ENCODE measurements at places on chromosomes 11 and 22.

GRCh38 chr11:117073539-117073938 lies 24.7 kb downstream of the SIK3 start:
- DNase-seq: no peak

GRCh38 chr11:65390099-65390941 lies 3.9 kb downstream of the FRMD8 start:
- DNase-seq: no peak

DNA sequence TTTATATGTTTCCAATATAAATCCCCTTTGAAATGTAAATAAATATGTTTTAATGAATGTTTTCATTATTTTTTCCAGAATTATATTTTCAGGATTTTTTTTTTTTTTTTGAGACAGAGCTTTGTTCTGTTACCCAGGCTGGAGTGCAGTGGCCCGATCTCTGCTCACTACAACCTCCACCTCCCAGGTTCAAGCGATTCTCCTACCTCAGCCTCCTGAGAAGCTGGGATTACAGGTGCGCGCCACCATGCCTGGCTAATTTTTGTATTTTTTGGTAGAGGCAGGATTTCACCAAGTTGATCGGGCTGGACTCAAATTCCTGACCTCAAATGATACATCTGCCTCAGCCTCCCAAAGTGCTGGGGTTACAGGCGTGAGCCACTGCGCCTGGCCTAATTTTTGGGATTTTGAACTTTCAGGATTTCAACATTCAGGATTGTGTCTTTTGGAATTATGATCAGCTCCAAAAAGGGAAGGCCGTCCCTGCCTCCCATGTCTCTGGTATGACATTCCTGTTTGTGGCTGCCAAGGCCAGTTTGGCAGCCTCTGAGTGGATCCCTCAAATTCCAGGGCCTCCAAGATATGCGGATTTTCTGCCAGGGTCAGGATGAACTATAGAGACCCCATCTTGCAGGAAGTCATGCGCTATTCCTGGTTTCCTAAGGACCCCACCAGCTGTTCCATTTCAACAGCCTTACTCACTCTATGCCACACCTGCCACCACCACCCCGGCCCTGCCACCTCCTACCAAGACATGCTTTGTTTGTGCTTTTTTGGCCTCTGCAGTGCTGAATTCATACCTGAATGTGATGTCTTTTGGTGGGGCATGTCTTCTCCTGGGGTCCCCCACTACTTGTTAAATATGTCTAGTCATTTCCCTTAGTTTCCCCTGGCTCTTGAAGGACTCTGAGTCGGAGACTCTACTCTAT lies 21.9 kb upstream of the TMPRSS4 start:
- DNase-seq: no peak

DNA sequence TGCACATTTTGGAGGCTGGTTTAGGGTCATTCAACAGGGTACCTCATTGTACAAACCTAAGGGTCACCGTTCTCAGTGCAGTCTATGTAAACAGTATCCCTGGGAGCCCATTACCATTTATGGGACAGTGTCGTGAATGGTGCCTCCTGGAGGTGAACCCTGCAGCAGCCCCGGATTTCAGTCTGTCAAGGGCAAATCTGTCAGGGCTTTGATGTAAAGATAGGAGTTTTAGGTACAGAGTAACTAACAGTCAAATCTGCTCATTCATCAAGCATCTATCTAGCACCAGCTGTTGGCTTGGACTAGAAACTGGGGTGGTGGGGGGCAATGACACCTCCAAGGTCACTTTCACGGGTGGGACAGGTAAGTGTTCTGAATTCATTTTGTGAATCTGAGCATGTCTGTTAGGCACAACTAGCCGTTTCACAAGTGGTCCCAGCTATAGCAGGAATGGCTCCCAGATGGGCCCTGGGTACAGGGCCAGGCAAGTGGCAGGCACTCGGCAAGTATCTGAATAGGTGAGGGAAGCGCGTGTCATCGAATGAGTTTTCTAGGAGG lies 63.6 kb downstream of the PARVG start:
- DNase-seq: no peak

GRCh38 chr11:17343257-17343656 lies 8.3 kb upstream of the NCR3LG1 start:
- no peak for DNase-seq

DNA sequence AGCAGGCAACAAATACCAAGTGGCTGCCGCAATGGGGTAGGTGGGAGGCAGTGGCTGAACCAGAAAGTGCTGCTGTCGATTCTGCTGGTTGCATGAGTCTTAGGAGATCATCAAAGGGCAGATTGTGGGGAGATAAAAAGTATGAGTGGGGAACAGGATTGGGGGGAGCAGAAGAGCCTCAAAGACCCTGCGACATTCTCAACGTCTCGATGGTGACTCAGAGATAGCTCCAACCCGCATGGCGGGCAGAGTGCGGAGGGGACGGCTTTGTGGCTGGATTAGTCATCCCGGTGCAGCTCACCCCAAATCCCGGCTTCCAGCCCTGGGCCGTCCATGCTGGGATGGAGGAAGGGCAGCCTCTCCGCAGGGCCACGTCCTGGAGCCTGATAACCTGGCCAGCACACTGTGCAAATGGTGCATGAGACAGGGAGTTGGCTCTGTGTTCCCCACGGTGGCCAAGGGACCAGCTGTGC lies 11.6 kb upstream of the RTN4R start:
- DNase-seq: no peak

DNA sequence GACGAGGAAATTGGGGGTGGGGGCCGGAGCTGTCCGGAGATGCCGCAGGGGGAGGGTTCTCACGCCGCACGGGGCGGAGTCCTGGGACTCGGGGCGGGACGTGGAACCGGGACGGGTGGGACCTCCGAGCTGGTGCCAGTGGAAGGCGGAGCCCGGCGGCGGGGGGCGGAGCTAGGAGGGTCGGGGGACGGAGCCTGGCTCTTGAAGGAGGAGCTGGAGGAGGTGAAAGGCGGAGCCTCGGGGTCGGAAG lies 271 bp downstream of the FKBP2 start:
- peak; percentile 98 for DNase-seq

- no peak for DNase-seq
Observed at GRCh38 chr11:15204711-15205110, 90.0 kb downstream of the INSC start.

GRCh38 chr11:132237781-132238180 lies 867.4 kb downstream of the NTM start:
- no peak for DNase-seq

DNA sequence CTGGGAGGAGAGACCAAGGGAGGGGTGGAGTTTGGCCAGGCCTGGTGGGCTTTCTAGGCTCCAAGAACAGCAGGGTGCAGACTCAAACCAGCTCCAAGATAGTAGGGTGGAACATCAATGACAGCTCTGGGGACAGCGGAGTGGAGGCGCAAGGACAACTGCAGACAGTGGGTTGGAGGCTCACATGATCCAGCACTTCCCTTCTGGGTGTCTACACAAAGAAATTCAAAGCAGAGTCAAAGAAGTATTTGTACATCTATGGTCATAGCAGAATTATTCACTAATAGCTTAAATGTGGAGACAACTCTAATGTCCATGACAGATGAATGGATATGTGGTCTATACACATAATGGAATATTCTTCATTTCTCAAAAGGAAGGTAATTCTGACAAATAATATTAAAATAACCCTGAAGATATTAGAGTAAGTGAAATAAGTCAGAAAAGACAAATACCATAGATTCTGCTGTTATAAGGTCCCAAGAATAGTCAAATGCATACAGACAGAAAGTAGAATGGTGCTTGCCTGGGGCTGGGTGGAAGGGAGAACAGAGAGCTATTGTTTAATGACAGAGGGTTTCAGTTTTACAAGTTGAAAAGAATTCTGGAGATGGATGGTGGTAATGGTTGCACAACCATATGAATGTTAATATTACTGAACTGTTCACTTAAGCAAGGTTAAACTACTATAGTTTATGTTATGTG lies 5.5 kb upstream of the GAB4 start:
- DNase-seq: no peak

GRCh38 chr11:125072218-125072960 lies 9.3 kb downstream of the SLC37A2 start:
- no peak for DNase-seq

DNA sequence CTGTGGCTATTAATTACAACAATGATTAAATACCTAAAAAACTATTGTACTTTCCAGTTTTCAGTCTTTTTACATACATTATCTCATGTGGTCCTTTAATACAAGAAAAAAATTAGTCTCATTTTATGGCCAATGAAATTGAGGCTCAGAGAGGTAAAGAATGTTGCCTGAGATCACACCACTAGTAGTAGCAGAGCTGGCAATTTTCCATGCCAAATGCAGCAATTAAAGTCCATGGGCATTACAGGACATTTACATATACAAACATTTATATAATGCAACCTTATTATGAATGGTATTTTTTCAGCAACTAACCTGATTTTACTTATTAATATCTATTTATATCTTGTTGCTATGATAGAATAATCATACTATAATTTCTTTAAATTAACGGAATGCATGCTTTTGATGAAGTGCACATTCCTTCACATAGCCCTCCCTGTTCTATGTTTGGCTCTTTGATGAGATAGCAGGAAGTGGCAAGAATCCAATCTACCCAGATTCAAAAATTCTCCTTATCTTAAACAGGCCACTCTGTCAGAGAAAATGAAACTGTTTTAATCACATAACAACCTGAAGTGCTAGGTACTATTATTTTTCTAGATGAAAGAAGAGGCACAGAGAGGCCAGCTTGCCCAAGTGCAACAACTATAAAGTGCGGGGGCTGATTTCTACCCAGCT lies 120.9 kb upstream of the LDLRAD3 start:
- no peak for DNase-seq

GRCh38 chr22:31230871-31231621 lies 18.9 kb downstream of the LIMK2 start:
- DNase-seq: no peak

DNA sequence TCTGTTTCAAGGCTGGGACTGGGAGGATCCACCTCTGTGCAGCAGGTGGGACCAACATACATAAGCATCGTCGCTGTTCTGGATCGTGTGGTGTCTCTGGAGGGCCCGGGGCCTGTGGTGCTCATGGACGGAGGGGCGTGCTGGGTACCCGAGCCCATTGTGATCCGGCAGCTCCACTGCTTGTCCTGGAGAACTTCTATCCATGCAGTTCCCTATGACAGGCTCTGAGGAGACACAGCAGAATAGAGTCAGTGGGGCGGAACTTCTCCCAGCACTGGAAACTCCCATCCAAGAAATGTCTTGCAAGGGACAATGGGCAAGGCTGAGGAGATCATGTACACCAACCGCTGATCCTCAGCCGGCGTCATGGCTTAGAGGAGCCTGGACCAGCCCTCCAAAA lies 11.6 kb upstream of the APOA1 start:
- DNase-seq: no peak

GRCh38 chr11:104338186-104338585 lies 174.2 kb upstream of the PDGFD start:
- no peak for DNase-seq

DNA sequence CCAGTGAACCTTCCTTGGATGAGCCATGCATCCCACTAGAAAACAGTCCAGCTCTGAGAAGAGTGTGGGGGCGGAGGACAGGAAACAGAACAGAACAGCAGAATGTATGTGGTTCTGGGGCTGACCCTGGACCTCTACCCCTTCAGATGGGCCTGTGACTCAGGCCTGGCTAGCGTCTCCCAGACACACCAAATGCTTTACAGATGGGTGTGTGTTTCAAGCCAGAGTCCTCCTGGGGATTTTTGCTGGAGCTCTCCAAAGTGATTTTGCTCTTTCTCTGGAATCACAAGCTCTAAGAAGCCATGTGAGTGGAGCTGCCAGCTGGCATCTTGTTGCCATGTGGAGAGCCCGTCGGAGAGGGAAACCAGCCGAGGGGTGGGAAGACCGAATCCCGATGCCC lies 13.2 kb upstream of the C1QTNF4 start:
- no peak for DNase-seq
